ENCODE measurements at places on chromosomes 13 and 19. TPM values are rescaled to one million over a fixed set of nuclear protein-coding genes. Genes with fewer than 3 reads are reported as not detected.

- no peak for DNase-seq
These were observed 297.8 kb upstream of the DACH1 start for GRCh38 chr13:72164811-72165210.

GRCh38 chr13:32107474-32107873 is 75.9 kb downstream of the FRY start:
- DNase-seq: no peak

DNA sequence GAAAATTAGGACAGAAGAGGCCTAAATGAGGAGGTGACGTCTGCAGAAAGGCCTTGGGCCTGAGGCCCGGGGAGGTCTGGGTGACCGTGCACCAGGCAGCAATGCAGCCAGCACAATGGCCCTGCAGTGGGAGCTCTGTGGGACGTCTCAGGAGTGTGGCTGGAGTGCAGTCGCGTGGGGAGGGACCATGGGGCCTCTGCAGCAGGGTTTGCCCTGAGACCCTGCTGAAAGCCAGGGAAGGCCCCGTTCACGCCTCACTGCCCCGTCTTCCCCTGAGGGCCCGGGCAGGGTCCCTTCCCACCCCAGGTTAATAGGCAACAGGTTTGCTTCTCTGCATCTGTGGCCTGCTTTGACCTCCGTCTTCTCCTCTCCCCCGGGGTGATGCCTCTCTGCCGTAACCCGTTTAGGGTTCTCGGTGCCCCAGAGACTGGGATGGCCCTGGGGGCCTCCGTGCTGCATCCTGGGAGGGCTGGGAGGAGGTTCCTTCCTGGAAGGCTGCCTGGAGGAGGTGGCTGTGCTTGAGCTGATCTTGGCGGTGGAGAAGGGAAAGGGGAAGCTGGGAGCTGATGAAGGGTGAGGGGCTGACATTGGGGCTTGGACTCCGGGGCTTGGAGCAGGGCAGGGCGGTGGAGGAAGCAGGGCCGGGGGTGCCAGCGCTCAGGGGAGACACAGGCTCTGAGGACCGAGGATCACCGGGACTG is 9.7 kb downstream of the PALM start:
- DNase-seq: no peak

GRCh38 chr13:71149498-71150363 is 717.3 kb downstream of the DACH1 start:
- DNase-seq: no peak

DNA sequence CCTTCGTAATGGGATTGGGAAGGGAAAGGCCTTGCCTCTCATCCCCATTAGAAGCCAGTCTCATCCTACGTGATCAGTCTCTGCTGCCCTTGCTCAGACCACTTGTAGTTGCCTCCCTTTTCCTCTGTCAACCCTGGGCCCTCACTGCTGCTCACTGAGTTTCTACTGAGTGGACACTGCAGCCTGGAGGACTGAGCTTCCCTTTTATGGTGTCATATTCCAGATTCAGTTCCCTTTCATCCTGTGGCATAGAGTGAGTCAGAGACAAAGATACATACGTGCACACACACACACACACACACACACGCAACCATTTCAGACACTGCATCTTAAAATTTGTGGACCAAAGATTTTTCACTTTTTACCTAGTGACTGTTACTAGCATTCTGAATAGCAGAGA is 56.6 kb downstream of the COG3 start:
- DNase-seq: no peak

DNA sequence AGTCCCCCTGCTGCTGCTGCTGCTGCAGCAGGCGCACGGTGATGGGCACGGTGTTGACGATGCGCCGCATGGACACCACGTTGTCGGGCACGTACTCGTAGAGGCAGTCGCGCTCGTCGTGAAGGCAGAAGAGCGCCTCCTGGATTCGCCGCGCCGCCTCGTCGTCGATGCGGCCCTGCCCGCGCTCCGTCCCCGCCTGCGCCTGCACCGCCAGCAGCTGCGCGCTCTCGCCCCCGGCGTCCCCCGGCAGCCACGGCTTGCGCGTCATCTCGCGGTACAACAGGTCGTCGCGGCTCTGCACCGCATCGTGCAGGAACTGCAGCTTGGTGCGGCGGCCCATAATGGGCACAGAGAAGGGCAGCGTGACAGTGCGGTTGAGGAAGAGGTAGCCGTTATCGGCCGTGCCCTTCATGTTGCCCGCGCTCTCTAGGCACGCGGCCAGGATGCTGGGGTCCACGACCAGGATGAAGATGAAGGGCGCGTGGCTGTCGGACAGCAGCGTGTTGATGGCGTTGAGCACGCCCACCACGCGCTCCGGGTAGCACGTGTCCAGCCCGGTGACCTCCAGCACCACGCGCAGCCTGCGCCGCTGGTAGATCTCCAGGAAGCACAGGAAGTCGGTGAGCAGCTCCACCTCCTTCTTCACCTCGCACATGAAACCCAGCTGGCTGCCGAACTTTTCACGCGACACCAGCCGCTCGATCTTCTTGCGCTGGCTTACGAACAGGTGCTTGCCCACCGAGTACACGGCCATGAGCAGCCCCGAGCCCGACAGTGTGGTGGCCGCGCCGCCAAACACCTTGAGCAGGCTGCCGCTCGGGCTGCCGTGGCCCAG is 8.1 kb downstream of the NKPD1 start:
- peak; percentile 64 for DNase-seq

DNA sequence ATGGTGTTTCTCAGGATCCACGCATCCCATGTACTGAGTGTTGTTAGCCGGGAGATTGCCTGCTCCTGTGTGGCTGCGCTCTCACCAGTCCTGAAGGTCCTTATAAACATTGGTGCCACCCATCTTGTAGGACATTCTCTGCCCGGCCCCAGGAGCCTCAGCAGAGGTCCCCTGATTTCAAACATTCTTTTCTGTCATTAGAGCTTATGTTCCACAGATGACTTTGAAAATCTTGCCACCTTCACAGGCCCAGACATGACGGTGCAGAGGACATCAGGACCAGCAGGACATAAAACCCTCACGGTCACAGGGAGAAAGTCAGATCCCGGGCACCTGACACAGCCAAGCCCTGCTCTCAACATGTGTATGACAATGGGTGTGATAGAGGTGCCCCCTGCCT is 33.2 kb upstream of the PEPD start:
- DNase-seq: no peak

DNA sequence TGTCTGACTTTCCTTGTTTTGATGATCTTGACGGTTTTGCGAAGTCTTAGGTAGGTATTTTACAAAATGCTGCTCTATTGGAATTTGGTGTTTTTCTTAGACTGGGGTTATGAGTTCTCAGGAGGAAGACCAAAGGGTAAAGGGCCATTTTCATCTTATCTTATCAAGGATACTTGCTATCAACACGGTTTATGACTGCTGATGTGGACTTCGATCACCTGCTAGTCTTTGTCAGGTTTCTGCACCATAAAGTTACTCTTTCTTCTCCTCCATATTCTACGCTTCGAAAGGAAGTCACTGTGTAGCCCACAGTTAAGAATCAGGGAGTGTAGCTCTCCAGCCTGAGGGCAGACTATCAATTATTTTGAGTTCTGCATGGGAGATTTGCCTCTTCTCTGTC is 7.4 kb upstream of the CEBPG start:
- DNase-seq: no peak

GRCh38 chr19:18789883-18790565 is 1.1 kb downstream of the COMP start:
- peak; percentile 21 for DNase-seq

DNA sequence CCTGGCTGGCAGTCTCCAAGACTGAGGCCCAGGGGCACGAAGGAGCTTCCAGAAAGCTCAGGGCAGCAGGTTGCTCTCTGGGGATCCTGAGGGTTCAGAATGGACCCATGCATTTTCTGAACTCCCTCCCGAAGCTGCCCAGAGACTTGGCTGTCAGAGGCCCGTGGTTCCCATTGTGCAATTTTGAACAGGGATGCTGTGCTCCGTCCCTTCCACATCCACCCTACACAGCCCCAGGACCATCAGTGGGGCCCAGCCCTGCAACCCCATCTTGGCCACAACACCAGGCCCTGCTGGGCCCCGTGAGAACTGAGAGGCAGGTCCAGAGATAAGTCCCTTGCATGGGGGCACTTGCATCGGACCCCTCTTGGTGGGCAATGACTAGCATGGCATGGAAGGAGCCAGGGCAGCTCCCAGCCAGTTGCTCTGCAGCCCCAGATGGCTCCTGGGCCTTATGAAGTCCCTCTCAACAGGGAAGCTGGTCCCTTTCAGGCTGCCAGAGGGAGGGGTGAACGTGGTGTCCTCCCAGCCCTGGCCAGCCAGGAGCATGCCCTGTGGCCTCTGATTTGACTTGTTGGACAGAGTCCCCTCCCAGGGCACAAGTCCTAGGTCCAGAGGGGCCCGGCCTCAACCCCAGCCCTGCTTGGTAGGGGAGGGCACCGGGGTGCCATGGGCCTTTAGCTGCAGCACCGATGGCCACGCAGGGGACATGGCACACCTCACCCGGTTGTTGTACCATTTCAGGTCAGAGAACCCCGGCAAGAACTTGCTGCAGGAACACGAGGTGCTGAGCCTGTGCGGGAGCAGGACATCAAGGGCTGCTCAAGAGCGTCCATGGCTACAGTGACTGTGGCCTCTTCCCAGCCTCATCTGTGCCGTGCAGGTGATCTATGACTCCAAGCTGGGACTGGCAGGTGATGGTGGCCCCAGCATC is 17.3 kb upstream of the ZNF14 start:
- DNase-seq: no peak

DNA sequence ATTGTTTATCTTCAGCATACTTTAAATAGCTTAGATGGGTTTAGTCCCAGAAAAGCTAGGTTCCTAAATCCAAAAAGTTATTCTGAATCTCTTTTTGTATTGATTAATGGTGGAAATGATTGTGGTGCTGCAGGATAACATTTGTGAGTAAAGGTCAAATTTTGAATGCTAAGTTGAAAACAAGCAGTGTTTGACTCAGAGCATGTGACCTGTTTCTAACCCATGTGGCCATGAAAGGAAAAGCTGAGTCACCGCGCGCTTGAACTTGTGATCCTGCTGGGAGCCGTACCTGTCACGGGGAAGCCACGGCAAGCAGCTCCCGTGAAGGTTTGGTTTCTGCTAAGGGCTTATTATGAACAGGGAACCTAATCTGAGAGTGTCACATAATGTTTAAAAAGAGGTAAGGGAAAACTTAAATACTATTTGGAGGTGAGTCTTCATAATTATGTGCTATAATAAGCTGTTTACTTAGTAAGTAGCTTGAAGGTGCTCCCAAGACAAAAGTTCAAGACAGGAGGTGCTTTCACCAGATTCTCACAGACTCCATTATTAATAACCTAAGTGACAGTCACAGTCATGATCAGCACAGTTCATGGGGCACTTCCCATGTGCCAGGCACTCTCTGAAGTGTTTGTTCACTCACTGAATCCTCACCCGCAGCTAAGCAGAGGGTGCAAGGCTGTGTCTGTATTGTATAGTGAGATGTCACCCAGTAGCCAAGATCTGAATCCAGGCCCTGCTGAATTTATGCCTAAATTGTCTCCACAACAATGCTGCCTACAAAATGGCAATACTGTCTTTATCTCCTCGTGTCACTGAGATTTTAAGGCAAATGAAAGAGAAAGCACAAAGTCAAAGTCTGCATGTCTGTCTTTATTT is 286.5 kb downstream of the MYO16 start:
- DNase-seq: peak; percentile 99

DNA sequence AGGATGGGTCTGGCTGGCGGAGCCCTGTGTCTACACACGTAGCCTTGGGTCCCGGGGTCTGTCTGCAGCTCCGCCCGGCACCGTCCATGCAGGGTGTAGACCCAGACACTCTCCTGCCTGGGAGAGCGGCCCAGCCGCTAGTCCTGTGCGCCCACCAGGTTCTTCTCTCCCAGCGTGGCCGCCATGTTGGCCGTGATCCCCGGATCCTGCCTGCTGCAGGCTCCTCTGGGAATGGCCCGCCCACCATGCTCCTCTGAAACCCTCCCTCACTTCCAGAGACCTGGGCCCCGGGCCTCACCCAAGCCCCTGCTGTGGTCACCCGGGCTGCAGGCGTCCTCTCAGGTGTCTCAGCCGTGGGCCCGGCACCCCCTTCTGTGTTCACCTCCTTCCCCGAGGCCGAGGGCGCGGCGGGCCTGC is 57.7 kb upstream of the MCF2L start:
- DNase-seq: no peak

DNA sequence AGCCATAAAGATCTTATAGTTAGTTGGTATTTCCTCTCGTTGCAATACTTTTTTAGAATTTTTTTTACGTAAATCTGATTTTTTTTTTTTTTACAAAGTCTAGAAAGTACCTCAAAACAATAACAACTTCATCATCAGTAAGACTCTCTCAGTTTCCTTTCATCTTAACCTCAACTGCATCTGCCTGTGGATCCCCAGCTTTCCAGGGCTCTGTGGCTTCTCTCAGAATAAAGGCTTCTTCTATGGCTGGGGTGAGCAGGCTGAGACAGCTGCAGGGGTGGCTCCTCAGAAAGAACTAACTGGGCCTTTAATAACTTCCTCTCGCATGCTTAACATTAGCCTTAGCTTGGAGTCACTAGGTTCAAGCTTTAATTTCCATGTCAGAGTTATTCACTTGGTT is 4.2 kb downstream of the ZNF506 start:
- DNase-seq: no peak

GRCh38 chr13:45473627-45474026 is 8.9 kb downstream of the COG3 start:
- DNase-seq: peak; percentile 25

- peak; percentile 46 for DNase-seq
These were observed 1.7 kb downstream of the KLK4 start for GRCh38 chr19:50909240-50910070.

- DNase-seq: no peak
These were observed 10.0 kb upstream of the GRTP1 start for GRCh38 chr13:113373811-113374485.

- no peak for DNase-seq
These were observed 1193.7 kb downstream of the EFNB2 start for GRCh38 chr13:105341758-105342157.

DNA sequence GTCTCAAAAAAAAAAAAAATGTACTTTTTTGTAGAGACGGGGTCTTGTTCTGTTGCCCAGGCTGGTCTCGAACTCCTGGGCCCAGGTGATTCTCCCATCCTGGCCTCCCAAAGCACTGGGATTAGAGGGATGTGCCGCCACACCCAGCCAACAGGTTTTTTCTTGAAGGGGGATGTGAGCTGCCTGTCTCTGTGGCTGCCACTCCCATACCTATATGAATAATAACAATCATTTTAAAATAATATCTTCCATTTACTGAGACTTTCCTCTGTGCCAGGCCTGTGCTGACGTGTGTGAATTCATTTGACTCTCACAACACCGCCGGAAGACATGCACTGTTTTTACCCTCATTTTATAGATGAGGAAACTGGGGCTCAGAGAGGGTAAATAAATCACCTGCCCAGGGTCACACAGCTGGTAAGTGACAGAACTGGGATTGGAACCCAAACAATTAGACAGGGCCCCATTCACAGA is 7.2 kb upstream of the BCL3 start:
- DNase-seq: peak; percentile 40

- no peak for DNase-seq
These were observed at the start of gene NCAN for GRCh38 chr19:19211499-19212420. TSS of gene NCAN (plus strand) at chr19:19211958. CDS start at chr19:19216954, 4,996 bp downstream.

Gene ZNF296
- 0.51 TPM for total RNA-seq

Gene FOXO1
- 35.4 TPM for total RNA-seq

Gene GFY
- total RNA-seq: not detected

Gene KIR3DL1
- not detected for total RNA-seq

Gene PNMA8A
- total RNA-seq: 0.98 TPM

Gene KLF1
- total RNA-seq: not detected

Gene FUT3
- not detected for total RNA-seq

Gene RPS15
- total RNA-seq: 637 TPM

Gene IL11
- not detected for total RNA-seq

Gene PEX11G
- 2.3 TPM for total RNA-seq

Gene MPHOSPH8
- total RNA-seq: 15.0 TPM

Gene PCDH17
- total RNA-seq: 1.6 TPM

Gene BORCS8
- total RNA-seq: 20.3 TPM

Data from dermis blood vessel endothelial cell (primary cell).